ENCODE measurements at places on chromosomes 3 and 15.
A peak's percentile ranks its signal among the peaks of the same experiment; 100 is the strongest.

- DNase-seq, result no peak
These were observed 51.2 kb downstream of the GRK7 start for GRCh38 chr3:141814375-141814774.

GRCh38 chr3:49805897-49806701 is 3.0 kb downstream of the INKA1 start:
- no peak for DNase-seq

- no peak for DNase-seq
These were observed 47.9 kb downstream of the OPA1 start for GRCh38 chr3:193640728-193641439.

- DNase-seq, result no peak
These were observed at the start of gene PHLDB2 for GRCh38 chr3:111859061-111859973. Gene PHLDB2 (plus strand): TSS chr3:111859265. CDS start chr3:111884078, 24,813 bp downstream.

DNA sequence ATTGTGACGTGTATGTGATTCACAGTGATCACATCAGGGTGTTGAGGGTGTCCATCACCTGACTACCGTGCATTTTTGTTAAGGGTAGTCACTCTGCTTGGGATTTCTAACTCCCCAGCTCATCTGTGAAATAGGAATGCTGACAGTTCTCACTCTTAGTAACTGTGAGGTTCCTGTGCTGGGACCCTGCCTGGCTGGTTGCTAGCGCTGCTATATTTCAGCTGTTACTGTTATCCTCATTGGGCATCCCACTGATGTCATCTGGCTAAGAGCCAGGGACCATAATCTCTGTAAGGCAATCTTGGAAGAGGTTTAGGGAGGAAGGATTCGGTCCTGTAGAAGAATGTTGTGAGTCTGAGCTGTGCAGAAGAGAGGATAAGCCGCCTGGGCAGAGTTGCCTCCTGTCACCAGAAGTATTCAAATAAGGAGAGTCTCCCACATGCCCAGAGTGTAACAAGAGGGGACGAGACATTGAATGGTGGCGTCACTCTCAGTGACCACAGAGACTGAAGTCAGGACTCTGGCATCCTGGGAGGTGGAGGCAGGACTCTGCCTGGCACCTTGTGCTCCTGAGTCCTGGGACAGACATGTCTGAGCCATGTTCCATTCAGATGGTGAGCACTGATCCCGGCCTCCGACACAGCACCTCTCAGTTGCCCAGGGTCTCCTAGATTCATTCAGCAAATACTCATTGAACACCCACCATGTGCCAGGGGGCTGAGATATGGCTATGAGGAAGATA is 52.2 kb downstream of the FBLN2 start:
- peak; percentile 23 for DNase-seq

- DNase-seq, result no peak
These were observed 534 bp upstream of the UBE2E1 start for GRCh38 chr3:23805210-23805632.

DNA sequence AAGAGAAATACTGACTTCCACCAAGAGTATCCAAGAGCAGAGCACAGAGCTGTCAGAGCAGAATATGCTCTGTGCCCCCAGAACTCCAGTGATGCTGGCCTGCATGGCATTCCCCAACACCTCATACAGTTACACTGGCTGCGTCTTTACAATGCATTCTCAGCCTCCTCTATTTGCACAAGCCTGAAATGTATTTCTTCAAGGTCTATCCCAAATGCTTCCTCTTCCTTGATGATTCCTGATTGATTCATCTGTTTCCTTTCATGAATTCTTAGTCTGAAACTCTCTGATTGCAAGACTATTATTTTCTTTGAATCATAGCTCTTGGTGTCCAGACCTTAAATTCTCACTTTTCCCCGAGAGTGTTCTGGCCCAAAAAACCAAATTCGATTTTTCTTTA is 664.7 kb downstream of the MECOM start:
- no peak for DNase-seq

DNA sequence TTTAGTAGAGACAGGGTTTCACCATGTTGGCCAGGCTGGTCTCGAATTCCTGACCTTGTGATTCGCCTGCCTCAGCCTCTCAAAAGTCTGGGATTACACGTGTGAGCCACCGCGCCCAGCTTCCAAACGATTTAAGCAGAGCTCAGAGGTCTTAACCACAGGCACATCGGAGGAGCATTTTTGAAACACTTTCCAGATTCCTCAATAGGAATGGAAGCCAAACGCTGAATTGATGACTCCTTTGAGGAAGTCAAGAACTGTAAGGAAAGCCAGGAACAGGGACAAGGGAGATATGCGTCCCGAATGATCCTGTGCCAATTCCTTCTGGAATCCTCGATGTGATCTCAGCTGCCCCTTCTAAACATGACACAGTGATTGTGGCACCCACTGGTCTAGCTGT is 40.0 kb downstream of the TRH start:
- DNase-seq, result no peak
